ENCODE measurements at places on chromosomes 1 and 21.

DNA sequence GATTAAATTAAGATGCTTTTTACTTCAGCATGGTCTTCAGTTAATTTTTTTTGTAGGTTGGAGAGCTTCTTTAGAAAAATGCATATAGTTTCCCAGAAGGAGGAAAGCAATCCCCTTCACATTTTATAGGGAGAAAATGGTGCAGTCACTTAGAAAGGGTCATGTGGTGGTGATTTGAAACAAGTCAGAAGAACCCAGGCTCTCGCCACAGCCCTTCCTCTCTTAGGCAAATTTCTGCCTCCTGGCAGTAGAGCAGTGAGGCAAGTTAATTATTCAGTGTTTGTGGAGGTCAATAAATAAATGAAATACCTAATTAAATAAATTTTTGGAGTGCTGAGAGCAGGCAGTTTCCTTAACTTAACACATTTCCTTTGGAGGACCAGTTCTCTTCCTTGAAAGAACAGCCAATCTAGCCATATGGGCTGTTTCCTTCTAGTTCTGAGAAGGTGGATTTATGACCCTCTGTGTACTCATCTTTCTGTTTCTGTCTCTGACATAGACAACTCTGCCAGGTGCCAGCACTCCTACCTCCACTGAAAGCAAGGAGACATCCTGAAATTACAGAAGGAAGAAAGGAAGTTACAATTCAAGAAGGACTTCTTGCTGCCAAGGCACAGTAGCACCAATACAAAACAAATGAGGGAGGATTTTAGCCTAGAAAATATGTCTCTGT is 19.0 kb upstream of the POGZ start:
- no peak for DNase-seq

DNA sequence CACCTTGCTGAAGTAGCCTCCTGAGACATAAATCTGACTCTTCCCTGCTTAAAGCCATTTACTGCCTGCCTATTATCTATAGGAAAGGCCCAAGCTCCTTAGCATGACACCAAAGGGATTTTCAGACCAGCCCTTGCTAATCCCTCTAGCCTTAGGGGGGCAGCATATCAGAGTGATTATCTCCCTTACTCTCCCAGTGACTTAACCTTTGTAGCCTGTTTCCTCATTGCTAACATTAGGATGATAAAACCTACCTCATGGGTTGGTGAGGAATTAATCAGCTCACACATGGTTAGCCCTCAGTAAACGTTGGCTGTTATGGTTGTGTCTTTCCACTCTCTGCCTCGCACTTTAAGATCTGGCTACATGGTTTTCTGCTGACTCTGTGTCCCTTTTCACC is 70.1 kb downstream of the ROR1 start:
- no peak for DNase-seq

- no peak for DNase-seq
Measured at GRCh38 chr1:147567594-147568381, 26.5 kb downstream of the BCL9 start.

DNA sequence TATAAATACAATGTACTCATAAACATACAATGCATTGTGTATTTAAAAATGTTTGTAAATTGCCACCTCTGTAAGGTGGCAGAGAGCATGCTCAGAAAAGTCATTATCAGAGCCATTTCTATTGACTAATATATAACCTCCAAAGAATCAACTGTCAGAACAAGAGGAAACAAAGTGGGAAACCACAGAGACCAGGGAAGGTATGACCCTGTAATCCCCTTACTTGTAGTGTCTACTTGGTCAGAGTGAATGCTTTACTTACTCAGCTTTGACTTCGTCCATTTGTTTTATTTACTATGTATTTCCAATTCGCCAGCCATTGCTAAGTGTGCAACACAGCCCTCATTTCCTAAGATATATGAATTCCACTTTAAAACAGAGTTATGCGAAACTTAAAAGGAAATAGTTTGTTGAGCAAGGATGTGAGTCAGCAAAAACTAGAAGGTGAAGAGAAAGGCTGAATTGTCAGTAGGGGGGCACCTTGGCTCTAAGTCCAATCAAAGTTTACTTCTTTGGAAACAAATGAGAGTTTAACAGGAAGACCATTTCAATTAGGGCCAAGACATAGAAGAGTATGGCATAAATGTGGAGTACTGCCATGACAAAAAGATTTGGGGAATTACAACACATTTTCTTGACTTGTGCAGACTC is 671.7 kb upstream of the PTBP2 start:
- no peak for DNase-seq

DNA sequence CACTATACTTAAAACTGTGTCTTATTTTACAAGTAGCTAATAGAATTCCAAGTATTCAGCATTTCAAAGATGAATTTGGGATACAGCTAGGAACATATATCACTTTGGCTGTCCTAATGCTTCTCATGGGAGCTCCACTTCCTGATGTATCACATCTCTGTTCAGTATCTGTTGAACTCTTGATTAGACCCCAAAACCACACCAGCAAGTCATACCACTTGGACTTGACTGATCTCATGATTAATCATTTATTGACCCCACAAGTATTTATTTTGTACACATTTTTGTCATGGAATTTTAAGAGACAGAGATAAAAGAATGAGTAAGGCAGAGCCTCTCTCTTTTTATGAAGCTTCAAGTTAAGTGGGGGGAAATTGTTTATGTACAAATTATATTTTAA is 30.0 kb downstream of the TMPRSS15 start:
- no peak for DNase-seq

GRCh38 chr21:42298657-42299056 is 16.6 kb downstream of the TFF3 start:
- DNase-seq = no peak

- no peak for DNase-seq
Measured at GRCh38 chr1:10835822-10836421, 39.5 kb upstream of the CASZ1 start.

GRCh38 chr1:209659909-209660308 is 7.7 kb upstream of the LAMB3 start:
- no peak for DNase-seq

DNA sequence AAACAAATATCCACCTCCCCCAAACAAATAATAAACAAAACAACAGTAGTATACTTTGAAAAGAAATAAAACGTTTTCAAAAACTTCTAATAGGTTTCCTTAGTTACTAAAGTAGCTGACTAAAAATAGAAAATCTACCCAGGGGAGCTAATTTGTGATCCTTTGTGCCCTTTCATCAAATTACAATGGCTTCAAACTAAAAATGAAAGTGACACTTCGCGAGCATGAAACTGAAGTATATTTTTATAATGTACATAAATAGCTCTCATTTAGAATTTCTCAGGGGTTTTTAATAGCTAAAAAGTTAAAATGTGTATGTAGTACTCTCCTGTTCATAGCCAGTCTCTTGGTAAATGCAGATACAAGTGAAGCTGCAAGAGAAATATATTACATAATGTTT is 78.4 kb downstream of the BRINP3 start:
- DNase-seq = no peak

DNA sequence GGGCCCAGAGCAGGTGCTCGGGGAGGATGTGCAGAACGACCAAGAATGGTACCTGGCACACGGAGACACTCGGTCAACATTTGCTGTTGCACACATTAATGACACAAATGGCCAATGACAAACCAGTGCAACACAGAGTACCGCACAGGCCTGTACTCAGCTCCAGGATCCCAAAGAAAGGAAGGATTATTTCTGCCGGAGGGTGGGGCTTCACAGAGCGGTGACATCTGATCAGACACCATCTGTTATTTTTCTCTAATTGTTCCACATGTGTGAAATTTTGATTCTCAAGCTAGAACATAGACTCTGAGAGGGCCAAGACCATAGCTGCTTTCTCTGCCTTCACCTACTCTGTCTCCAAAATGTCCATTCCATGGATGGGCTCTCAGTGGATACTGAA is 100.4 kb downstream of the MRPL37 start:
- DNase-seq = no peak

DNA sequence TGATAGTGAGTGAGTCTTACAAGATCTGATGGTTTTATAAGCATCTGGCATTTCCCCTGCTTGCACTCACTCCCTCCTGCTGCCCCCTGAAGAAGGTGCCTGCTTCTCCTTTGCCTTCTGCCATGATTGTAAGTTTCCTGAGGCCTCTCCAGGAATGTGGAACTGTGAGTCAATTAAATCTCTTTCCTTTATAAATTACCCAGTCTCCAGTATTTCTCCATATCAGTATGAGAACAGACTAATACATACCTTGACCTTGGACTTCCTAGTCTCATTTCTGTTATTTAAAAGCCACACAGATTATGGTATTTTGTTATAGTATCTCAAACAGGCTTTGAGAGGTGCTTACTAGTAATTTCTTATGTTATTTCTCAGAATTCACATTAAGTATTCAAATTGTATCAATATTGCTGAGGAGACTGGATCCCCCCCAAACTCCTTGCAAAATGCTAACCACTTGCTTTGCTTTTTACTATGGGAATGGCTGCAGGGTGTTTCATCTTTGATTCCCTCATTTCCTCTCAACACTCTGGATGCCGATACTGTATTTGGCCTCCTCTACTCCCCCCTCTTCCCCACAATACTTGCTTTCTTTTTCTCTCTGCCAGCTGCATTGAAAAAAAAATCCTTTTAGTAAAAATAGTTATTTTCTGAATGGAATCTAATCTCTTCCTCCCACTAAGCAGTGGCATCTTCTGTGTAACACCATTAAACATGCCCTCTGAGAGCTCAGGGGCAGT is 96.9 kb upstream of the WLS start:
- no peak for DNase-seq

DNA sequence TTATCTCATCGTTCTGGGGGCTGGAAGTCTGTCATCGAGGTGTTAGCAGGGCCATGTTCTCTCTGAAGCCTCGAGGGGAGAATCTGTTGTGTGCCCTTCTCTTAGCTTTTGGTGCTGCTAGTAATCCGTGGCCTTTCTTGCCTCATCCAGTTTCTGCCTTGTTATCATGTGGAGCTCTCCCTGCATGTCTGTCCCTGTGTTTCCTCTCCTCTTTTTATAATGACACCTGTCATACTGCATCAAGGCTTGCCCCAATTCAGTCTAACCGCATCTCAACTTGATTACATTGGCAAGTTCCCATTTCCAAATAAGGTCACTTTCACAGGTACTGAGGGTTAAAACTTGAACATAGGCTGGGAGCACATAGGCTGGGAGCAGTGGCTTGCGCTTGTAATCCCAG is 82.6 kb upstream of the CNIH3 start:
- DNase-seq = no peak

DNA sequence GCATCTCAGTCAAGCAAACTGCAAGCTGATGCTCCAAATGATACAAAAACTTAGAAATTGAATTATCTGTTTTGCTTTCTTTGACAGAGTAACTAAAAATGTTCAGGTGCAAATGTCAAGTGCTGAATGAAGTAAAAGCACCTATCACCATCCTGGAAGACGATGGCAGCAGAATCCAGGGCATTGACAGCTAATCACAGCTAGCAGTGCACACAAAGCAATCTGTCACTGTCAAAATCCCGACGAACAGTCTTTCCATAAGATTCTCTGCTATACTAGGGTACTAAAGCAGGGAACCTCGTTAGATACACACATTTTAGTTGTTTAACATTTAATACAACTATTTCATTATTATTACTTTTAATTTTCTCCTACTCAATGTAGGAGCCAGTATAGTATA is 233.3 kb downstream of the BRINP3 start:
- no peak for DNase-seq

- DNase-seq = no peak
Measured at GRCh38 chr21:41783476-41784180, 16.8 kb upstream of the RIPK4 start.

DNA sequence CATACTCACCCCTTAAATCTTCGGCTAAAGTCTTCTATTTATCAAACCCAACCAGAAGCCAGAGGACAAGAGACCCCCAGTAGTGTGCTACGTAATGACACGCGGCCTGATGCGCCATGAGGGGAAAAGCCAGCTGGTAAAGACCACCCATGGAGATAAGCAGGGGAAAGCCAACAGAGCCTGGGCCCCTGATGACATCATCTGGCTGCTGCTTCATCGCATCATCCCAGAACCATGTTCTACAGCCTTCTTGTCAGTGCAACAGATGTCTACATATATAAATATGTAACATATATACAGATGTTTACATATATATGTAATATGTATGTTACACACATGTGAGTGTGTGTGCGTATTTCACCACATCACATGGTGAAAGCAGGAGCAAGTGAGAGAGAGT is 81.7 kb upstream of the VANGL1 start:
- no peak for DNase-seq

DNA sequence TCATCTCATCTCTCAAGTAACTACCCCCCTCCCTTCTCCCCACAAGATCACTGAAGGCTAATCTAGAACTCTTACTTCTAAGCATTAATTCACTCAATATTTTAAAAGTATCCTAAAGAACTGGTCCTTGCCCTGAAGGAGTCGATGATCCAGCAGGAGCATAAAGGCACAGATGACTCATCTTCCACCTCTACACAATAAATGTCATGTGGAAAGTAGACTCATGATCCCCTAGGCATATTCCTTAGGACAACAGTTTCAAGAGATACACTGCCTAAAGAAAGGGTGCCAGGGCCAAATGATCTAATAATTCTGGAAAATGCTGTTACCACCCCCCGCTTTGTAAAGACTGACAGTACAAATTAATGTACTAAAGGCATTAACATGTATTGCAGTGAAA is 85.8 kb upstream of the DIRAS3 start:
- no peak for DNase-seq

DNA sequence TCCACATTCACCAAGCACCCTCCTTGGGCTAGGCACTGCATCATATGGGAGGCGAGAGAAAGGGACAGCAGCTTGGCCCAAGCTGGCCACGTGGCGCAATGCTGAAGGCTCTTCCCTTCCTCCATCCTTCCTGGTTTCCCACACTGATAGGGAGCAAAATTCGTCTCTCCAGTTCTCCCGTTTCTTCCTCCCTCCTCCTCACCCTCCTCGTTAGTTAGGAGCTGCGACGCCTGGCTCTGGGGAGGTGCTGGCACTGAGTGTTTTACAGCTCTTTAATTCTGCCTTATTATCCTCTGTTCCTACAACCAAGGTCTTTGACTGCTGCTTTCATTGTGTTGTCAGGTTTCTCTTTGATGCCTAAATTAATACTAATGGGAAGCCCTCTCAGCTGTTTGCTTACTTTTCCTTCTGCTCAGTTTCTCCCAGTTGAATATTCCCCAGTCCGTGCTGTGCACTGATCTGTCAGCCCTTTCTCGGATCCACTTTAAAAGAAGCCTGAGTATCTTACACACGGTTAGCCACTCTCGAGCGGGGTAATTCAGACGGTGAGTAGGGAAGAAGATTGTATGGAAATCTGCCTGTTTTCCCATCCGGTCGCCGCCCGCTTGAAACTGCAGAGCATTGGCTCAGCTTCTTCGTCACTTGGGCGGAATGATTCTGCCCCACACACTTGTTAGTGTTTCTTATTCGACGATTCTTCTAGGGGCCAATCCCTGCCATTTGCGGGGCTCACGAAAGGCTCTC is 56.2 kb upstream of the SMYD2 start:
- DNase-seq = no peak

- no peak for DNase-seq
Measured at GRCh38 chr21:35153671-35154070, 104.6 kb upstream of the RUNX1 start.

GRCh38 chr1:184632415-184633175 is 122.1 kb downstream of the EDEM3 start:
- DNase-seq = no peak

- DNase-seq = no peak
Measured at GRCh38 chr1:162672622-162673260, 40.5 kb downstream of the DDR2 start.

- DNase-seq = no peak
Measured at GRCh38 chr1:230861970-230862595, 6.2 kb downstream of the C1orf198 start.

GRCh38 chr1:160548960-160549664 is 26.1 kb upstream of the SLAMF6 start:
- DNase-seq = no peak
